Left renal cortex interstitium (tissue), 4 donors: ENCODE measurements at places on chromosomes 3 and 15. TPM values are rescaled to one million over a fixed set of nuclear protein-coding genes. Genes with fewer than 3 reads are reported as not detected.

REC114 gene
- polyA plus RNA-seq = not detected

CACNA1D gene
- polyA plus RNA-seq = 10.8 TPM

IL20RB gene
- 0.47 TPM for polyA plus RNA-seq

LYZL4 gene
- polyA plus RNA-seq = not detected

FAM174B gene
- polyA plus RNA-seq = 35.8 TPM

PROK2 gene
- not detected for polyA plus RNA-seq

GRCh38 chr3:192303235-192303634, 424.1 kb downstream of the FGF12 start:
- DNase-seq = no peak

- DNase-seq = no peak
Measured at GRCh38 chr3:194375473-194376240, 6.1 kb upstream of the LRRC15 start.

- DNase-seq = no peak
Measured at GRCh38 chr3:164641071-164641470, 437.2 kb downstream of the SI start.

GRCh38 chr3:14890476-14890875, 56.9 kb upstream of the NR2C2 start:
- no peak for DNase-seq

GRCh38 chr3:129122412-129123011, 908 bp upstream of the RAB43 start:
- DNase-seq = no peak

DNA sequence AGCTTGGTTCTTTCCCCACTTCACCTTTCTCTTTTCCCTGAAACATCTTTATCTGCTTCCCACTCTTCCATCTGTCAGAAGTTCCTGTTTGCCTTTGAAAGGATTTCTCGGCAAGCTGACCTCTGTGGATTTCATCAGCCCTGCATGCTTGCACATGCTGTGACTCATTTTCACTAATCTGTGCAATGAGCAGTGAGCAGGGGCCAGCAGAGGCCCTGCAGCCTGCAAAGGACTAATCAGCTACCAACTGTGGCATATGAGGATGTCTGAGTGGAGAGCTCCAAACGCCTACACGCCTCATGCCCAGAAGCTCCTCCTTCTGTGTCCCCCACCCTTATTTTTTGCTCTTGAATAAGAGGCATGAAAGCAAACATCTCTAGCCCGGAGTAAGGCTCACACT, 333.0 kb upstream of the SEMA6D start:
- DNase-seq = no peak

DNA sequence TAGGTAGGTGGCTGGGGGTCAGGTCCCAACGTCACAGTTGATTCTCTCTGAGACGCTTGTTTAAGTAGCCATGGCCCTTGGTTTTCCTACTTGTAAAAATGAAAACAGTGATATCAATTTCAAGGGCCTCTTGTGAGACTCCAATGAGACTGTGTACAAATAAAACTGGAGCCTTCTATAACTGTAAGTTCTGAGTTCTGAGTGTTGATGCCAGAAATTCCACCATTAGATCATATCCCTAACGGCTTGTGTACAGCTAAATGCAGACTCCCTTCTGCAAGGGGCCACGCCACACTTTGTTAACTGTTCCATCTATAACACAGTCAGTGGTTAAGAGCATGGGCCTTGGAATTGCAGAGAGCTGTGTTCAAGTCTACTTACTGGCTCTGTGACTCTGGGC, 267.3 kb downstream of the TLE3 start:
- DNase-seq = no peak

- DNase-seq = no peak
Measured at GRCh38 chr3:81726735-81727134, 34.7 kb downstream of the GBE1 start.

GRCh38 chr15:72163719-72164118, 33.9 kb downstream of the GRAMD2A start:
- DNase-seq = no peak
